ENCODE measurements at places on chromosomes 3 and 15.

- no peak for DNase-seq
Observed at GRCh38 chr15:63593705-63594671, 3.2 kb upstream of the FBXL22 start.

GRCh38 chr3:119329551-119329950 is 35.4 kb downstream of the ARHGAP31 start:
- DNase-seq: no peak

- no peak for DNase-seq
Observed at GRCh38 chr15:51924156-51925068, 47.2 kb downstream of the LEO1 start.

GRCh38 chr15:71811752-71812735 is 1.7 kb downstream of the NR2E3 start:
- DNase-seq: no peak

- no peak for DNase-seq
Observed at GRCh38 chr3:189049458-189050236, 122.1 kb upstream of the TPRG1 start.

- DNase-seq: no peak
Observed at GRCh38 chr15:59384507-59384906, 11.8 kb upstream of the MYO1E start.

GRCh38 chr3:88167704-88168103 is 17.9 kb downstream of the C3orf38 start:
- DNase-seq: no peak

GRCh38 chr15:62124176-62124972 is 40.7 kb downstream of the C2CD4B start:
- DNase-seq: no peak

DNA sequence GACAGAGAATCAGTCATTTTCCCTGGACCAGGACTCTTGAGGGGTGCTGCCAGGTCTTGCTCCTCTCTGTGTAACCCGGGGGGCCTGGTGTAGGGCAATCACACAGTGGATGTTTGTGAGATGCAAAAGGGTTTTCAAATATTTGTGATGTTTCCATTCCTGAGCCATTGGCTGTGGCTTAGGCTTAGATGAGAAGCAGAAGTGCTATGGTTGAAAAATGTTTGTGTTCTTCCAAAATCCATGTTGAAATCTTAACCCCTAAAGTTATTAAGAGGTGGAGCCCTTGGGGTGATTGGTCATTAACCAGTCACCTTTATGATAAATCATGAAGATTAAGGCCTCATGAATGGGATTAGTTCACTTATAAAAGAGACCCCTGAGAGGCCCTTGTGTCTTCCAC is 36.5 kb downstream of the CORO2B start:
- DNase-seq: no peak

DNA sequence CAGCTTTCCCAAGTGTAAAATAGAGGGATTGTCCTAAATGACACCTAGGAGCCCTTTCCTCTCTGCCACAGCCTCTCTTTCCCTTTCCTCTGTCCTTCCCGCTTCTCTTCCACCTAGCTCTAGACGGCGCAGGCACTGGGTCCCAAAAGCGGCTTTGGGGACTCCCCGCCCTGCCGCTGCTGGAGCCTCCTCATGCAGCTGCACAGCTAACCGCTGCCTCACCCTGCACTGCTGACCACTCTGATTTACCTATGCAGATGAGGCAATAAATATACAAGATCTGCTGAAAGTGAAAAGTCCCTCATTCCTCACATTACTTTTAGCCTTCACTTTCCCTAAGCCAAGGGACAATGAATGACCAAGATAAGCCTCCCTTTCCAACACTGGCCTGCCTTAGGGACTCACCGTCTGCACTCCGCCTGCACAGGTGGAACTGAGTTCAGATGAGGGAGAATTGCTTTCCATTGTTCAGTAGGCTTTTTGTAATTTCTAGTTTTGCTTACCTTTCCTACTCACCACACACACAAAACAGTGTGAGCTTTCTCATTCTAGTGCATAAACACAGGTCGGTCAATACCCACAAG is 197.5 kb upstream of the BCL6 start:
- DNase-seq: no peak

DNA sequence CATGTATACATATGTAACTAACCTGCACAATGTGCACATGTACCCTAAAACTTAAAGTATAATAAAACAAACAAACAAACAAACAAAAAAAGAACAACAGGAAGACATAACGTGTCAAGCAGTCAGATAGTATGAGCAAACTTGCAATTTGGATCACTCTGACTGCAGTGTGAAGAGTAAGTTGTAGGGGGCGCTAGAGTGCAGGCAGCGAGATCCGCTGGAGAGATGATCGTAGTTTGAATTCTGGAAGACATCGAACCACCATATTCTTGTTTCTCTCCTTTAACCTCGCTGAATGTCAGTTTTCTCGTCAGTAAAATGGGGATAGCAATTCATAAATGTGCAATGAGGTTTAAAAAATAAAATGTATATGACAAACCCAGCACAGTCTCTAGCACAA is 165.2 kb upstream of the LMCD1 start:
- DNase-seq: no peak

DNA sequence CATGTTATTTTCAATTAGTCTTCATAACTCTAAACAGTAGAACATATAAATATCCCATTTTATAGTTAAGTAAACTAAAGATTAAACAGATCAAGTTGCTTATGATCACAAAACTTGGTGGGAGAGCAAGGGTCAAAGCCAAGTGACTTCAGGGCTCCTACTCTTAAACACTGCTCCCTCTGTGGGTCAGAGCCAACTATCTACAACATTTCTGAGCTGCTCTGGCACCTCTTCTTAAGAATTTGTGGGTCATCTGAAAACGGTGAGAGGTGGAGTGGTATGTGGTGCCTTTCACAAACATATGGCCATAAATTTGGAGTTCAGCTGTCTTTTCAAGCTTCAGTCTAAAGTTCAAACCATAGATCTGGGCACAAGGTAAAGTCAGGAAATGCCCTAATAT is 10.9 kb downstream of the ATG3 start:
- no peak for DNase-seq

DNA sequence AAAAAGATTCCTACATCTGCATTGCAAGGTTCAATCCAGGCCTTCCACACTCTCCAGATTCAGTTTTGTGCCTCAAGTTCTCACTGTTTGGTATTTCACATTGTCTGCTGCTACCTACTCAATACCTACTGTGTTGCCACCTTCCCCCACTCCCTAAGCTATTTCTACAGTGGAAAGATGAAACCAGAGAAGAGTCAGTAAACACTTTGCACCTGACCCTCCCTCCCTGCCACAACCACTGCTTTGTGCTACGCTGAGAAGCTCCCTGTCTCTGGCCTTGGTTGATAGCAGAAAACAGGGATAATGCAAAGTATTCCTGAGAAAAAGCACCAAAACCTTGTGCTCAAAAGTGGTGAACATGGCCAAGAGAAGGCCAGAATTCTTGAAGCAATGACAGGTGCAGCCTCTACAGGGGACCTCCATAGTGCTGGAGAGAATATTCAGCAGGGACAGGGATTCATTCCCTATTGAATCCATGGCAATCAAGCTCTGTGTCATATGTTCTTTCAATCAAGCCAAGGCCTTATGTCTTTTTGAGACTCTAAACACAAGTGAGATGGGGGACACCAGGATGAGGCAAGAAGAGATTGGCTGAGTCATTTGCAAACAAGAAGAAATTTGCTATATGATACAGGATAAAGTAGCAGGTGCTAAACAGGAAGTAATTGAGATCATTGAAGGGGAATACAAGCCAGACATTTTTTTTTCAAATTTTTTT is 83.5 kb upstream of the LIPC start:
- no peak for DNase-seq

DNA sequence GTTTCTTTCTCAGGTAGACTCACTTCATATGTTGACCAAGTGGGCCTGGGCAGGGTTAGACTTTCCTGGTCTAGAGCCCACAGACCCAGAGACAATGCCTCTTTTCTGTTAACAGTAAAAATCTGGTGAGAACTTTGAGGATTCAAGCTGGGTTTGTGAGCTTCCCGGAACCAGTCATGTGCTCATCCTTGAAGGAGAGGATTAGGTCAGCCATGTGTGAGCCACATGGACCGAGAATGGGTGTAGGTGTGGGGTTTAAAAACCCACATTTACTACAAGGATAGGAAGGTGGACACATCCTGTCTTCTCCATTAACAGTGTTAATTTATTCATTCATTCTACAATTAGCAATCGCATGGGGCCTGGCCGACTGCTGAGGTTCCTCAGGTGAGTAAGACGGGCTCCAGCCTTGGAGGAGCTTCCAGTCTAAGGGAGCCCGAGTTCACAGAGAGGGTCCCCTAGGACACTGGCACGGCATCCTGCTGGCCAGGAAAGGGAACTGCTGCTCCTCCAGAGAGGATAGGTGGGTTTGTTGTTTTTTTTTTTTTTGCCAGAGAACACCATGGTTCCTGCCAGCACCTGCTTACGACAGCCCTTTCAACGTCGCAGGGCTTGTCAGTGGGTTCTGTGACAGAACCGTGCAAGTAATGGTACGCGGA is 69.0 kb downstream of the SQOR start:
- no peak for DNase-seq

DNA sequence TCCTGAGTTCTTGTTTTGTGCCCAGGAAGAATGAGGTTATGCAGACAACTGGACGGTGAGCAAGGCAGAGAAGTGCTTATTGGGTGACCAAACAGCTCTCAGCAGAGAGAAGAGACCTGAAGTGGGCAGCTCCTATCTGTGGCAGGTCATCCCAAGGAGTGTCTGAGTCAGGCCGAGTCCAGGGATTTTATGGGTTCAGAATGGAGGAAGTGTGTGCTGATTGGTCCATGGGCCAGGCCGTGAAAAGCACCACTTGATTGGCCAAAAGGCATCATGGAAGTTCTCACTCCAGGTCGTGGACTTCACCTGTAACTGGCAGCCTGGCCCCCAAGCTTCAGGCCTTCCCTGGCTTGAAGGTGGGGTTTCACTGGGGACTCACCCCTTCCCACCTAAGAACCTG is 74.5 kb downstream of the NR1D2 start:
- no peak for DNase-seq

GRCh38 chr3:113794526-113794925 is 44.1 kb upstream of the GRAMD1C start:
- no peak for DNase-seq

DNA sequence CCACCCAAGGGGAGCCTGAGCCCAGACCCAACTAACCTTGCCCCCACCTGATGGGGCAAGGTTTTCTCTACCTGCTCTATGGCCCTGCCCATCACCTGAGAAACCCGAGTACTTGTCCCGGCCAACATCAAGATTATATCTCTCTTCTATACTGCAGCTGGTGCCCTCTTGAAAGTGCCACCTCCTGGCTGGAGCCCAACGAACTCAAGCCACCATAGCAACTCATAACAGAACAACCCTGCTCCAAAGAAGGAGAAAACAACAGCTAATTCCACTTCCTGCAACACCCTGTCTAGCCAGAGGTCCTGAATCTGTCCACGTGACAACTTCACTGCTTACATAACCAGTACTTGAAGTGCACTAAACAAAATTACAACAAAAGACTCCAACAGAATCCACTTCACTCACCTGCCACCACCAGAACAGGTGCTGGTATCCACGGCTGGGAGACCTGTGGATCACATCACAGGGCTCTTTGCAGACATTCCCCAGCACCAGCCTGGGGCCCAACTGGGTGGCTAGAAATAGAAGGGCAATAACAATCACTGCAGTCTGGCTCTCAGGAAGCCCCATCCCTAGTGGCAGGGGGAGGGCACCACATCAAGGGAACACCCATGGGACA is 49.2 kb downstream of the PIERCE2 start:
- no peak for DNase-seq

DNA sequence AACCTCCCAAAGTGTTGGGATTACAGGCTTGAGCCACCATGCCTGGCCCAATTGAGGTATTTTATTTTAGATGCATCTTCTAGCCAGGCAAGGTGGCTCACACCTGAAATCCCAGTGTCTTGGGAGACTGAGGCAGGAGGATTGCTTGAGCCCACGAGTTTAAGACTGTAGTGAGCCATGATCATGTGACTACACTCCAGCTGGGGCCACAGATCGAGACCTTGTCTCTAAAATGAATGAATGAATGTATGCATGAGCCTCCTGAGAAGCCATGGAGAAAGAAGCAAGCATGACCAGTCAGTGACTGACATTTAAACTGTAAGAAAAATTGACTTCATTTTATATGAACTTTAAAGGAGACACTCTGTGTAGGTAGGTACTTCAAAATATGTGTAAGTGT is 105.7 kb downstream of the ZNF609 start:
- DNase-seq: no peak

DNA sequence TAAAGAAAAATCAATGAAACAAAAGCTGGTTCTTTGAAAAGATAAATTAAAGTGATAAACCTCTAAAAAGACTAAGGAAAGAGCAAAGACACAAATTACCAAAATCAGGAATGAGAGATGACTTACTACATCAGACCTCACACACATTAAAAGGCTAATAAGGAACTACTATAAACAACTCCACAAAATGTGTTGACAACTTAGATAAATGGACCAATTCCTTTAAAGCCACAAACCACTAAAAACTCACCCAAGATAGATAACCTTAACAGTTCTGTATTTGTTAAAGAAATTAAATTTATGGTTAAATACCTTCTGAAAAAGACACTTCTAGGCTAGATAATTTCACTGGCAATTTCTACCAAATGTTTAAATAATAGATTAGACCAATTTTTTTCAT is 170.4 kb downstream of the SMAD6 start:
- DNase-seq: no peak

DNA sequence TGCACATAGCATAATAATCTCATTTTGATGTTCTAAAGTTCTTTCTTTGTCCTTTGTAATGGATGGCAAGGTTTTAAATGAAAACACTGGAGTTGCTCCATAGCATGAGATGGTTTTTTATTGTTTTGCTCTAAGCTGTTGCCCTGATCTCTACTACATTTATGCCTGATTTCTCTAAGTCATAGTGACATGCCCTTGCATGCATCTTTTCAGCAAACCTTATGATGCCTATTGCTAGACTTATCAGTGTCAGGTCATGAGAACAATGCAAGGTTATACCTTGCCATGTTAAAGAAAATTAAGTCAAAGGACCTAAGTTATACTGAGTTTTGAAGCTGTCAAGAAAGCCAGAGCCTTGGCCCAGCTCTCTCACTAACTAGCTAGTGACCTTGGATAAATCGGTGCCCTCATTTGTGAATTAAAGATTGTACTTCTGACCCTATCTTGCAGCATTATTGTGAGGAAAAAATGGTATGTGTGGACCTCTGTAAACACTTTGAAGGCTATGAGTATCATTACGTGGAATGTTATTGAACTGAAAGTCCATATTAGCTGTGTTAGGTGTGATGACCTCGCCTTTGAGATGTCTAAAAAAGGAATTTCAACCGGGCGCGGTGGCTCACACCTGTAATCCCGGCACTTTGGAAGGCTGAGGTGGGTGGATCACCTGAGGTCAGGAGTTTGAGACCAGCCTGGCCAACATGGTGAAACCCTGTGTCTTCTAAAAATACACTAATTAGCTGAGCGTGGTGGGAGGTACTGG is 256.4 kb upstream of the UBE2E1 start:
- DNase-seq: no peak
